ENCODE measurements at places on chromosomes 4 and X. TPM values are rescaled to one million over a fixed set of nuclear protein-coding genes. Genes with fewer than 3 reads are reported as not detected.

DNA sequence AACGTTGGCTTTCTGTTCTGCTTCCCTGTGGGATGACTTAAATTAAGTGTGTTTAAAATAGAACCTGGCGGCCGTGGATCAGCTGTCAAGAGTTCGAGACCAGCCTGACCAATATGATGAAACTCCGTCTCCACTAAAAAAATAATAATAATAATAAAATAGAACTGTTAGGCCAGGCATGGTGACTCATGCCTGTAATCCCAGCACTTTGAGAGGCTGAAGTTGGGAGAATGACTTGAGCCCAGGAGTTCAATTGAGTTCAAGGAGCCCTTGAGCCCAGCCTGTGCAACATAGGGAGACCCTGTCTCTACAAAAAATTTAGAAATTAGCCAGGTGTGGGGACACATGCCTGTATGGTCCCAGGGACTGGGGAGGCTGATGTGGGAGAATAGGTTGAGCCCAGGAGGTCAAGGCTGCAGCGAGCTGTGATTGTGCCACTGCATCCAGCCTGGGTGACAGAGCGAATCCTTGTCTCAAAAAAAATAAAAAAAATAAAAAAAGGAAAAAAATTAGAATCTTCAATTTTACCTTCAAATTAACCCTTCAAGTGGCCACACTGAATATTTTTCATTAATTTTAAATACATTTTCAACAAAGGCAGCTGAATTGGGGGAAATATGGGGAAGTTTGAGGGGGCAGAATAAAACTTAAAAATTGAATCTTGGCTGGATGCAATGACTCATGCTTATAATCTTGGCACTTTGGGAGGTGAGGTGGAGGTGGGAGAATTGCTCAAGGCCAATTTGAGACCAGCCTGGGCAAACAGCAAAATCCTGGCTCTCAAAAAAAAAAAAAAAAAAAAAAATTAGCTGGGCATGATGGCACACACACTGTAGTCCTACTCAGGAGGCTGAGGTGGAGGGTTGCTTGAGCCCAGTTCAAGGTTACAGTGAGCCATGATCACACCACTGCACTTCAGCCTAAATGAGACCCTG lies 31.8 kb upstream of the HSD17B13 start:
- no peak for DNase-seq

DNA sequence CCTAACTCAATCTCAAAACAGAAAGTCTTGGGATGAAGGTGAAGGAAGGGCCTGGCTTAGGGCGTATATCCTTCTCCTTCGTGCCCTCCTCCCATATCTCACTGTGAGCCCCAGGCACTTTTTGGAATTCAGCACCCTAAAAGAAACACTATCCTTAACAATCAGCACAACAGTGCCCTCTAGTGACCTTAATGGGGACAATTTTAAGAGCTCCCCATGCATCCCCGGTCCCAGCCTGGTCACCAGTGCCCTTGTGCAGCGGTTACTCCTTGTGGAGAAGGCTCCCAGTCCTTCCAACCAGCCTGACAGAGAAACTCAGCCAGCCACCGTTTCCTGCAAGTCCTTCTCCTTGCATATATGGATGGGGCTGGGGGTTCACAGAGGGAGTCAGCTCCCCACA lies 4.2 kb downstream of the PAK3 start:
- DNase-seq, result peak; percentile 45

DNA sequence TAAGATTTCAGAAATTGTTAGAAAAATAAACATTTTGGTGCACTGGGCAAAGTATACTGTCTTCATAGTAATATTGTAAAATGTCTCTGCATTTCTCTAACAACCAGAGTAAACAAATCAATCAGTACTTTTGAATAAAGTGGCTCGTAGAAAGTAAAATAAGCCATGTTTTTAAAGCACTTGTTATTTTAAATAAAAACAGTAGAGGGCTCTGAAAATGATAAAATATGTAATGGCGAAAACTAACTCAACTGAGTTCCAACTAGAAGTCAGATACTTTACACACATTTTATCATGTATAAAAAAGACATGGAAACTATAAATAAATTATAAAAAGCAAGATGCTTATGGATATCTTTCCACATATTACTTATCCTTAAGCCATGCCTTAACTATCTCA lies 1134.4 kb downstream of the PDHA2 start:
- DNase-seq, result no peak

GRCh38 chr4:88240297-88240714 lies 44.1 kb downstream of the PPM1K start:
- no peak for DNase-seq

- peak; percentile 36 for DNase-seq
Observed at GRCh38 chrX:137565921-137566745, at the start of gene ZIC3. TSS of gene ZIC3 (plus strand) at chrX:137566127. CDS start at chrX:137566692, 565 bp downstream.

- no peak for DNase-seq
Observed at GRCh38 chr4:1377606-1378261, 28.5 kb downstream of the NKX1-1 start.

- peak; percentile 21 for DNase-seq
Observed at GRCh38 chr4:183326853-183327252, 4.6 kb upstream of the CLDN24 start.

- peak; percentile 16 for DNase-seq
Observed at GRCh38 chrX:153935326-153935851, 552 bp upstream of the NAA10 start.

DNA sequence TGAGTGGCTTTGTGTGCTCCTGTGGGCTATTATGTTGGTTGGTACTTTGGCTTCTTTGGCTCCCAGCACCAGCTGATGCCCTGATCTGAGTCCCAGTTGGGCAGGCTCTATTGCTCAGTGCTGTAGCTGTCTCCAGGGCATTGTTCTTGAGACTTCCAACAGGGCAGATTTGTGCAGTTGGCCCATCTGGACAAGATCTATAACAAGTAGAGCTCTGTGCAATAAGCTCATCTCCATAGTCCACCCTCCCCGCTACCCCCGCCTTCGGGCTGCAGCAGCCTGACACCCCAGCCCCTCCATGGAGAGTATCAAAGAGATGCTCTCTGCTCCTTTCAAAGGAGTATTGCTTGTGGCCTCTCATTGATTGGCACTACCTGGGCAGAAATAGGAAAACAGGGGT lies 5.8 kb upstream of the TMEM31 start:
- DNase-seq, result no peak

GRCh38 chr4:149441338-149441737 lies 374.3 kb downstream of the IQCM start:
- DNase-seq, result peak; percentile 56

- no peak for DNase-seq
Observed at GRCh38 chr4:70654605-70655011, 11.7 kb downstream of the JCHAIN start.

DNA sequence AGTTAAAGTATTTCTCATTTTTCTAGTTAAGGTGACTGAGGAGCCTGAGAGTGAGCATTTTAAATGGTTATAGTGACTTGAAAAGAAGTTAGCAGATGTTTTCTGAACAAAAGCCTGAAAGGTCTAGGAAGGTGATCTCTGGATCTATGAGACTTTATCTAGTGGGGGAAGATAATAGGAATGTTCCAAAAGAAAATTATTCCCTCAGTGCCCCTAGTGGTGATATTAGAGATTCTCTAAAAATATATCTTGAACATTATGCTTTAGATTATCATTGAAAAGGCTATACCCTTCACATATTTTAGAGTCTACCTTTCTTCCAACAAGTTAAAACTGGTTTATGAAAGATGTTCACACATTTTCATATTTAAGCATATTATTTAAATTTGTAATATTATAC lies 69.0 kb upstream of the SPANXN1 start:
- DNase-seq, result peak; percentile 1

GRCh38 chrX:154890990-154891639 lies 5.0 kb downstream of the F8A1 start:
- no peak for DNase-seq

GRCh38 chrX:56974408-56974807 lies 20.9 kb downstream of the SPIN3 start:
- no peak for DNase-seq

DNA sequence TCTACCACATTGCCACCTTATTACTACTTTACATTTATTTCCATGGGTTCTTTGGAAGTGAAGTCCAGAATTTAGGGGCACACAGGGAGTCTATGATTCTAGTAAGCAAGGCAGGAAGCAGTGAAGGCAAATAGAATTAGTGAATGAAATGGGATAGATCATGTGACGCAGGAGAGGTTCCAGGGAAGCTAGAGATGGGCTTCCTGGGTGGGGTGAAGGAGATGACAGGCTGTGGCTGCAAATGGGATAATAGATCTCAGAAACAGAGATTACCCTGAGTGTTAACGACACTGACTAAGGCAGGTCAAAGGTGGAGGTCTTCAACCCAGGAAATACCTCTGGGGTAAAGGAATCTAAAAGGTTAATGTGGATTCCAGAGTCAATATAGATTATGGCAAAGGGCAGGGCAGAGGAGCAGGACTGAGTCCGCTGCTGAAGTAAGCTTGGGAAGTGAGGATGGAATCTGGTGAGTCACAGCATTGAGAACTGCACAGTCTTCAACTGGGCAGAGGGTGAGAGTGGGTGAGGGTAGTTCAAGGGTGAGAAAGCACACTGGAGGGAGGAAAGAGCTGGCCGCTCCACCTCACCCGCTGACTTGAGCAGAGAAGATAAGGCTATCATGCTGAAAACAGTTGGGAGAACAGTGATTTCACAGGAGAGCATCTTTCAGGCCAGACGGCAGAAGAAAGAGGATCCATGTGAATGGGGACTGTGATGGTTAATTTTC lies 70.8 kb downstream of the ANXA3 start:
- no peak for DNase-seq

- no peak for DNase-seq
Observed at GRCh38 chr4:38230121-38230801, 270.1 kb downstream of the PTTG2 start.

DNA sequence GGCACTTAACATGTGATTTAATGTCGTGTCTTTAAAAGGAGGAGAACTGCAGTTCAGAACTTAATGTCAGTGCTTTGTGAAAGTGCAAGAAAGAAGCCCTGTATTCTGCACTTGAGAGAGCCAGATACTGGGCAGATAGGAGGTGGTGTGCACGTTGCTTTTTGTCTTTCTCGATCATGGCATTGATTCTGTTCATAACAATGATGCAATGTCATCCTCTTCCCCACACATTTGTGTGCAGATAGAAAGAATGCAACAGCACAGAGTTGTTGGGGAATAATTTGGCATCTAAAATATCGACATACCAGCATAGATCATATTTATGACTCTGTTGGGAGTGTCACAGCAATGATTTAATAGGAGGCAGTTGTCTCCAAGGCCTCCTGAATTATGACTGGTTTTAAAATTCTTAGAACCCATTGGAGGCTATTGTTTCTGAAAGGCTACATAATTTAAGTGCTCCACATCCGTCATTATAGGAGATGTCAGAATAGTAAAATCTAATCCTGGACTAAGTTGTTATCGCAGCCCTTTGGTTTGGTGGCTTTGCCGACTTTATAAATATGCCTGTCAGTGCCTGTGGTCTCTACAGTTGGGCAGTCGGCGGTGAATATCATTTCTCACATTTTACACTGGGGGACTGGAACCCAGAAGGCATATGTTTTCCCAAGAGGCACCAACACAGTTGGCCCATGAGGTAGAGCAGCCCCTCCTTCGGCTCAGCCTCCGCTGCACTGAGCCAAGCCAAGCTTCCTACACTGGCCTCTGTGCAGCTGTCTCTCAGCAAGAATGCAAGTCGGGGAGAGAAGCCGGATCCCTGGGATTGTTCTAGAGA lies 124.9 kb downstream of the PTTG2 start:
- DNase-seq, result no peak

GRCh38 chr4:56271131-56271530 lies 116.2 kb downstream of the AASDH start:
- no peak for DNase-seq

DNA sequence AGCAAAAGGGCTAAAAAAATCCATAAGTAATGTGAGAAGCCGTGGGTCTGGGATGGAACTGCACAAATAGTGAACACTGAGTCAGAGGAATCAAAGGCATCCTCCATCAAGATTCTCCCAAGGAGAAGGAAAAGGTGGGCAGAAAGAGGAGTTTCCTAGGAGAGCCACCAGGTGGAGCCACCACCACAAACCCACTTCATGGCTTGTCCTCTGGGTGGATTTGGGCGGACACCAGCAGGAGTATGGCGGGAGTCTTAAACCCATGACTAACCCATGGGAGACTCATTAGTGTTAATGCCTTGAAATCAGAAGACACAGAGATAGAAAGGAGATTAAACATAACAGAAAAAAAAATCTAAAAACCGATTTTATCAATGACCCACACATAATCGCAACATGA lies 147.7 kb downstream of the SH3KBP1 start:
- DNase-seq, result peak; percentile 77

GRCh38 chr4:138645289-138645688 lies 370.3 kb upstream of the NOCT start:
- peak; percentile 14 for DNase-seq

DNA sequence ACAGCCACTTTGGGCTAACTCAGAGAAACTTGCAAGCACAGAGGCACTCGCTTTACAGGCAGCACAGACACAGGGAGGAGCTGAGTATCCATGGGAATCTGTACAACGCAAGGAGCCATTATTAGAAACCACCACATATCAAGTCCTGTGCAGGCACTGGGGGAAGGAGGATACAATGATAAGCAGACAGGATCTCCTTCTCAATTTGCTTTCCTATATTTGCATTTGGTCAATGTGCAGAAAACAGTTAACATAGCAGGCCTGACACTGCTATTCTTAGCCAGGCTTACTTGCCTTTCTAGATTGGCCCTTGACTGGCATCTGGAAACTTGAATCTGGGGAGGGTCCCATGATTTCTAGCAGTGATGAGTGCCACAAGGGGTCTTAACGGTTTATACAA lies 65.8 kb downstream of the TEC start:
- DNase-seq, result no peak

DNA sequence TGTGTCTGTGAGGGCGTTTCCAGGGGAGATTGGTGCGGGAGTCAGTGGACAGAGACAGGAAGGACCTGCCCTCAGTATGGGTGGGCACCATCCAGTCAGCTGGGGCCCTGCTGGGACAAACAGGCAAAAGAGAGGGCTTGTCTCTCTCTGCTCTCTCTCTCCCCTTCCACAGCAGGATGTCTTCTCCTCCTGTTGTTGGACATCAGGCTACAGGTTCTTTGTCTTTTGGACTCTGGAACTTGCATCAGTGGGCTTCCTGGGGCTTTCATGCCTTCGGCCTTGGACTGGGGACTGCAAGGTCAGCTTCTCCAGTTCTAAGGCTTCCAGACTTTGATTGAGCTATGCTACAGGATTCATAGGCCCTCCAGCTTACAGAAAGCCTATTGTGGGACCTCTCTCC lies 59.6 kb downstream of the ADGRA3 start:
- no peak for DNase-seq

The PRSS48 gene
- not detected for total RNA-seq

The SCOC gene
- 80.4 TPM for total RNA-seq

The SMIM31 gene
- total RNA-seq, result not detected

The CSAG3 gene
- total RNA-seq, result 2.2 TPM

The NLGN3 gene
- total RNA-seq, result 0.10 TPM

The PPP1R3F gene
- 2.3 TPM for total RNA-seq

The MXRA5 gene
- total RNA-seq, result 12.7 TPM

The CORIN gene
- not detected for total RNA-seq

The MAGEA8 gene
- 1.1 TPM for total RNA-seq

The PNMA3 gene
- not detected for total RNA-seq

The TMEM35A gene
- not detected for total RNA-seq

The TCEAL2 gene
- total RNA-seq, result not detected

The USO1 gene
- total RNA-seq, result 45.9 TPM

The MUC7 gene
- not detected for total RNA-seq

The GLRA2 gene
- total RNA-seq, result not detected

The NUDT11 gene
- total RNA-seq, result 10.0 TPM
